ENCODE measurements at places on chromosomes 2 and 18.

DNA sequence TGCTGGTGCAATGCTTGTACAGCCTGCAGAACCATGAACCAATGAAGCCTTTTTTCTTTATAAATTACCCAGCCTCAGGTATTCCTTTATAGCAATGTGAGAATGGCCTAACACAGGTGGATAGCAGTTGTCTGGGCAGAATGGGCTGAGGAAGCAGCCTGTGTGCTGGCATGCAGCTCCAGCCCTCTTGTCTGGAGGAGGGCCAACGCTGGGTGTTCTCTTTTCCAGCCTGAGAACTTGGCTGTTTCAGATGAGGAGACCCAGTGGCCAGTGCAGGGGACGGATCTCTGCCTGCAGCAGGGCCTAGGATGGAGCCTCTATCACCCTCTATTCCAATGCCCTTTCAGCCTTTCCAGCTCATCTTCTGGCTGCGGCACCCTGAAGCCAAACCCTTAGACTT is 58.8 kb downstream of the CTIF start:
- DNase-seq = peak; percentile 87

DNA sequence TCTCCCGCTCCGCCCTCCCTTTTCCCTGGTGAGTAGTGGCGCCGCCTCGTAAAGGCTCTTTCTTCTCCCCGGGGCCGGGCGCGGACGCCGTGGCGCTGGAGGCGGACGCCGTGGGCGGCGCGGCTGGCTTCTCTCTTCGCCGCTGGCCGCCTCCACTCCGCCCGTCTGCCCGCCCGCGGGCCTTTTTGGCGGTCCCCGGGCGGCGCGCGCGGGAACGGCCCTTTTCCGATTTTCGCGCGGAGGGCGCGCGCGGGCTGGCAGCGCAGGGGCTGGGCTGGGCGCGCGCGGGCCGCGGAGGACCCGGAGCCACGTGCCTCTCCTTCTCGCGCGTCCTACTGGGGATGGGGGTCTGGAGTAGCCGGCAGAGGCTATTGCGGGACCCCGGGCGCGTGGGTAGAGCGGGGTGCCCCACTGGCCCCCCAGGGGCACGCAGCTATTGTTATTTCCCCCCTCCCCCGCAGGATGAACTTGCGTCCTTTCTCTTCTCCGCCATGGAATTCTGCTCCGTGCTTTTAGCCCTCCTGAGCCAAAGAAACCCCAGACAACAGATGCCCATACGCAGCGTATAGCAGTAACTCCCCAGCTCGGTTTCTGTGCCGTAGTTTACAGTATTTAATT is 472 bp downstream of the SLC20A1 start:
- peak; percentile 37 for DNase-seq

- no peak for DNase-seq
These were observed 32.4 kb downstream of the RTN4 start for GRCh38 chr2:55017880-55018279.

- DNase-seq = no peak
These were observed 39.0 kb downstream of the OXER1 start for GRCh38 chr2:42724886-42725285.

DNA sequence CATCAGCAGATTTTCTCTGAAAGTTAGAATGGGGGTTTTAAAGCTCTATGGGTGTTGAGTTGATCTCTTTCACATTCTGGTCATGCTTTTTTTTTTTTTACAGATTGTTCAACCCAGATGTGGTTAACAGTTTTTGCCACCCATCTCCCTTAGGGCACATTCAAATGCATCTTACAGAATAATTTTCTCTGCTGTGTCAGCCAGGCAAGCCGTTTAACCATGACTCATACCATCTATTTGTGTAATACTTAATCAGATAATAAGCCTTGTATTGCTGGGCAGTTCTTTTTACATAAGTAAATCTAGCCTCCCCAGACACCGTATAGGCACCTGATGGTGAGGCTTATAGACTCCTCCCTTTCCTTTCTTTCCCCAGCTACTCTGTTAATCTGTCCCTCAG is 62.0 kb downstream of the TGIF1 start:
- no peak for DNase-seq

DNA sequence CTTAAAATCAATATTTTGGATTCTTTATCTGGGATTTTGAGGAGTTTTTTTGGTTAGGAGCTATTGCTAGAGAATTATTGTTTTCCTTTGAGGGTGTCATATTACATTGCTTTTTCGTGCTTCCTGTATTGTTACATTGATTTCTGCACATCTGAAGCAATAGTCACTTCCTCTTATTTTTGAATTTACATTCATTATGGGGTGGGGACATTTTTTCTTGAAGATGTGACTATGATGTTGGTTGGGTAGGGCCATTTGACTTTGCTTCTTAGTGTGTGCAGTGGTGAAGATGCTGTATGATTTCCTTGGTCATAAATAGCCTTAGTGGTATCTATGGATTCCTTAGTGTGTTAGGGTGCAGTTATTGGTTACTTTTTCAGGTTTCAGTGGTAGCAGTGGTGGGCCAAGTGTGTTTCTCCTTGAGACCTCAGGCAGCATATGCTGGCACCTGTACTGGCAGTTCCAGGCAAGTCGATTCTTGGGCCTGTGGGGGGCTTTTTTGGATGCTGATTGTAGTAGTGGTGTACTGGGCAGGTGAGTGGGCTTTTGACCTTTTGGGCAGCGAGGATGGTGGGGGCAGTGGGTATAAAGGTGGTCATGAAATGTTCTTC is 61.8 kb downstream of the ARHGAP25 start:
- no peak for DNase-seq

DNA sequence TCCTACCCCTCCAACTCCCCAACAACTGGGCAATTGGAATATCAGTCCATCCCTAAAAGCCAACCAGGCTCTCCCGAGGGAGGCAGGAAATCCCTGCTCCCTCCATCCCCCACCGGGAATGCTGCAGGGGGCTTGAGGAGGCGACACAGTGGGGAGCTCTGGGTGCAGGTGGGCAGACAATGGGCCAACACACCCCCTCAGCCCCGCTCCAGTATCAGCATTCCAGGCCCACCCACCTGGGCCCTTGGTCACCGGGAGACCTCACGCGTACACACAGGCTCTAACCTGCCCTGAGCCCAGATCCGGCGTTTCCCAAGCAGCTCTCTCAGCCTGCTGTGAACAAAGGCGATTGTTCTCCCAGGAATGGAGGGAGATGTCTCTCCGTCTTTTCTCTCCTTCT is 37.6 kb upstream of the FZD7 start:
- no peak for DNase-seq

- DNase-seq = no peak
These were observed 292.2 kb upstream of the MC4R start for GRCh38 chr18:60664736-60665135.

DNA sequence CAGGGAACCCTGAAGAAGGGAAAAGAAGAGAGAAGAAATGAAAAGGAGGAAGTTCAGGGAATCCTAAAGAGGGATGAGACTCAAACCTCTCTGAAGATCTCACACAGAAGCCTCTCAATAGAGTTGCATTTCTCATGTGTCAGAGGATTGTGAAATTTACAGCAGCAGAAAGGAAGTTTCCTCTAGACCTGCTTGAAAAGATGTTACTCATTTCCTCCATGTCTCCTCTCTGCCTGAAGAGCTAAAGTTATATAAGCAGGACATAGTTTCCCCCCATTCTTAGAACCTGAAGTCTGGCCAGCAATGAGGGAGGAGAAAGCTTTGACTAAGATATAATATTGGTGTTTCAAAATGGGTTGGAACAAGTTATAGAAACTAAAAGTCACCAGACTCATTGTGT is 1155.6 kb downstream of the LRP1B start:
- no peak for DNase-seq

GRCh38 chr2:196286821-196287220 is 115.4 kb upstream of the STK17B start:
- no peak for DNase-seq

- no peak for DNase-seq
These were observed 792.2 kb downstream of the EPHA4 start for GRCh38 chr2:220779931-220780330.

- no peak for DNase-seq
These were observed 8.4 kb downstream of the SIGLEC15 start for GRCh38 chr18:45833846-45834245.

- peak; percentile 15 for DNase-seq
These were observed 11.2 kb downstream of the ARID5A start for GRCh38 chr2:96547731-96548171.

GRCh38 chr2:101375653-101376052 is 11.7 kb downstream of the CREG2 start:
- DNase-seq = no peak

DNA sequence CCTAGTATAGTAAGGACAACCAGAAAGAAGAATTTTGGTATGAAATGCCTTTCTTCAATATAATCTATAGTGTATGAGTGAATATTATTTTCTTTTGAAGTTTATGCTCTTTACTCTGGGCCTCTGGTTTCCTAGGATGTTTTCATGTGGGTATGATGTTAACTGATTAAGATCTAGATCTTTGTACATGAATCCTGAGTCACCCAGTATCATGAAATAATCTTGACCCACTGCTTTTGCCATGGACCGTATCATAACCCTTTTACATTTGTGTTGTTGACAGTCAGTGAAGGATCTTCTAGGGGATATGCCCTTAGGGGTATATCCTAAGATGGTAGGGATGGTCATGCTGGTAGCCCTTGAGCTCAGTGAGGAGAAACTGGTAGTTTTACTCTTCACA is 100.3 kb downstream of the RAB3GAP1 start:
- DNase-seq = no peak

DNA sequence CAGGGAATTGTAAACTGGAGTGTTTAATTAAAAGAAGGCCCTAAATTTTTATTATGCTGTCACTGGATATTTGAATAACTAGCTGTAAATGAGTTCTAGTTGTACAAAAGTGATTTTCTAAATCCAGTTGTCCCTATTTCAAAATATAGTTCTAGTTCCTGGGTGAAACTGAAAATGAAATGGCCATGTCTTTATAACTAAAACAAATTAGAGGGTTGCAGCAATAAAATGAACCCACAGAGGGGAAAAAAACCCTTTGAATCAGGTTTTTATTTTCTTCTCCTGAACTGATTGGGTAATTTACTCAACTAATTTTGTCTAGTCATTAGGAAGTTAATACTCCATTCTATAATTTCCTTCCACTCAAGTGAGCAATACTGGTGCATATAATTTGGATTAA is 55.6 kb upstream of the MAP4K3 start:
- no peak for DNase-seq

DNA sequence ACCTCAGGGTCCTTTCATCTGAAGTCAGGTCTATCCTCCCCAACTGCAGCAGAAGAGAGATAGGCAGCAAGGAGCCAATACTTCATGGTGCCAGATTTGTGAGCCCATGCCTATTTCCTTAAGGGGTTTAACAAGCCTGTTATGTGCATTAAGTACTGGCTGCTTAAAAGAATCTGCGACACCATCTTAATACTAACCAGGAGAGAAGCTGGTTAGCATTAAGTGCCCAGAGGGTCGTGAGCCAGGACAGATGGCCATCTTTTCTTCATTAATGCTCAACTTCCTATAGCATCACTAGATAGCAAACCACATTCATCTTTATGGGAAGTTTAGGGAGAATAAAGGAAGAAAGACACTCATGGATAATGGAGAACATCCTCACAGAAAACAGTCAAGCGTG is 289.1 kb downstream of the ETAA1 start:
- no peak for DNase-seq

DNA sequence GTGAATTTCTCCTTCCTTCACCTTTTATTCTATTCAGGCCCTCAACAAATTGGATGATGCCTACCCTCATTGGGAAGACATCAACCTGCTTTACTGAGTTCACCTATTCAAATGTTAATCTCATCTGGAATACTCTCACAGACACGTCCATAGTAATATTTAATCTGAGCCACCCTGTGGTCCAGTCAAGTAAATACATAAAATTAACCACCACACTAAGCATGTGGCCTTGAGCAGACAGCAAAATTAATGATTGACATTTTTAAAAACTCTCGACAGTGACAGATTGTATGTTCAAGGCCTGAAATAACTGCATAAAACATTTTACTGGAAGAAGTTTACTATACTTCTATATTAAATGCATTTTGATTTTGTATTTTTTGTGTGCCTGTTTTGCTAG is 540.6 kb upstream of the GCFC2 start:
- no peak for DNase-seq

DNA sequence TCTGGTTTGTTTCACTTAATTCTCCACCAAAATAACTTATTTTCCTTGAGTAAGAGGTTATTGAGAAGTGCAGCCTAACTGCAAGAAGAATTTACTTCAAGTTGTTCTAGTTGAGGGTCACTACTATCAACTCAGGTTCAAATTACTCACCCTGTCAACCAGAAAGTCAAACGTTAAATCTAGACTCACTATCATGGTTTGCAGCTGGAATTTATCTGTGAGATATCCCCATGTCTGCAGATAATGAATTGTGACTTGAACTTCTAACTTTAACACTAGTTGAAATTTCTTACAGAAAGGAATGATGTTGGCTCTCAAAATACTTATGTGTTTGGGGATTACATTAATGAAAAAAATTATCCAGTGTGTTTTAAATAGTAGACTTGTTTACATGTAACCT is 1145.7 kb upstream of the NXPH2 start:
- no peak for DNase-seq

- DNase-seq = no peak
These were observed 9.4 kb downstream of the SMAD4 start for GRCh38 chr18:51039138-51040112.

DNA sequence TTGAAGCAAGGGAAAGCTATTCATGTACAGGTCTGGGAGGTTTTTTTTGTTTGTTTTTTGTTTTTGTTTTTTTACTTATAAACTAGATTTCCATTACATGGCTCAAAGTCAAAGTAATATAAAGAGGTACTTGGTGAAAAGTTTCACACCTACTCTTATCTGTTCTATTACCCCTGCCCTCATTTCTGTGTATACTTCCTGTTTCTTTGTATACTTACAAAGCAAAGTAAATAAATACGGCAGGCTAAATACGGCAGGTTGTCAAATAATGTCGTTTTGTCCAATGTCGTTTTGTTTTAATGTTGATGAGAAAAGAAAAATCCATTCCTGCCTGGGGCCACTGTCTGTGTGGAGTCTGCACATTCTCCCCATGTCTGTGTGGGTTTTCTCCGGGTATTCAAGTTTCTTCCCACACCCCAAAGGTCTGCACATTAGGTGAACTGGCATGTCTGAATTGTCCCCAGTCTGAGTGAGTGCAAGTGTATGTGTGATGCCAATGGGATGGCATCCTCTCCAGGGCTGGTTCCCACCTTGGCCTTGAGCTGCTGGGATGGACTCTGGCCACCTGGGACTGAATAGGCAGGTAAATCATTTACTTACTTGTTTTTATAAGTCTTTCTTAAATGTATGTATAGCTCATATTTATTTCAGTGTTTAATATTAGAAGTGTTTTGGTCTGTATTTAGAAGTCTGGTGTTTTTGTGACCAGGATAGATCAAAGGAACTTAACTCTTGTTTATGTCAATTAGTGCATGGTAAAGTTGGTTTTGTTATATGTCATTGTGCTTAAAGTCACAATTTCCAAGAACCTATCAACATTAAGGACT is 13.4 kb downstream of the STAMBP start:
- no peak for DNase-seq

DNA sequence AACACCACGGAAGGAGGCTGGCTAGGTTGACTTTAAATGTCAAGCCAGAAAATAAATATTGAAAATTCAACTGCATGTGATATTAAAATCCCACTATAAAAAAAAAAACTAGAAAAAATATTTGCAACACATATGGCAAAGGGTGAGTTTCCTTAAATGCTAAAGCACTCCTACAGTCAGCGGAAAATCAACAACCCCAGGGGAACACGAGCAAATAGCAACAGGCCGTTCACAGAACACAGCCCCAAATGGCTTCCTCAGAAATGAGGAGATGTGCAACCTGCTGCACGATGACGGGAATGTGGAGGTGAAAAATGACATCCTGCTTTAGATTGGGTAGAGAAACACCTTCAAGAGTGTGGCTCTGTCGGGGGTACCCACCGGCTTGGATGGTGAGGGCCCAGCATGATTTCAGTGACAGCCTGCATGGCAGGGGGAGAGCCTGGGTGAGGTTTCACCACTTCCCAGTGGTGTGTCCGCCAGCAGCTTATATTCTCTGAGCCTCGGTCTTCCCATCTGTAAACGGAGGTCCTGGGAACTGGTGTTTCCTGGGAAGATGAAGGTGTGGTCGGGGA is 157.9 kb upstream of the GLI2 start:
- DNase-seq = no peak

Measured in G401 (cell line).